Liver (tissue), 10 donors: ENCODE measurements at places on chromosomes 12 and 14. TPM values are rescaled to one million over a fixed set of nuclear protein-coding genes. Genes with fewer than 3 reads are reported as not detected.

Gene HEBP1
- total RNA-seq, result 33.6 TPM

Gene GLIPR1L1
- not detected for total RNA-seq

Gene RNU4-1
- under 0.01 TPM for total RNA-seq

Gene GUCY2C
- not detected for total RNA-seq

Gene AMN
- 2.1 TPM for total RNA-seq

Gene ZBTB25
- total RNA-seq, result 3.2 TPM

Gene BCL2L14
- total RNA-seq, result 2.5 TPM

- peak; percentile 41 for DNase-seq
These were observed 64.8 kb downstream of the WSCD2 start for GRCh38 chr12:108193917-108194316.

- no peak for DNase-seq
These were observed 96.5 kb downstream of the KCNA5 start for GRCh38 chr12:5140190-5140589.

- DNase-seq, result peak; percentile 76
These were observed 725 bp downstream of the CHPT1 start for GRCh38 chr12:101697930-101698799.

GRCh38 chr14:51724650-51725049, 72.9 kb downstream of the FRMD6 start:
- no peak for DNase-seq

DNA sequence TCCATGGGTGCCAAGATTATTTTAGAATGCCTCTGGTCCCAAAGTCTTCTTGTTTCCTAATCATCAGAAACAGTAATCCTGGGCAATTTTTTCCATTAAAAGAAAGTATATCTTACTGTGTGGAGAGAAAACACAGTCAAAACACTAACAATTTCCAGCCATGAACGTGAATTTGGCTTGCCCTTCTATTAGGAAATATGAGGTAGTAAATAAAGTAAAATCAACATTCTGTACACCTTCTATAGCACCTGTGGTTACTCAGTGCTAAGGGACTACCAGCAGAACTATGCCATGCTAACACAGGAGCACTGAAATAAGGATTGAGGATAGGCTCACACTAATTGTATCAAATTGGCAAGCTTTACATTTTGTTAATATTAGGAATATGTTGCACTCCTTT, 60.1 kb downstream of the NTN4 start:
- no peak for DNase-seq

DNA sequence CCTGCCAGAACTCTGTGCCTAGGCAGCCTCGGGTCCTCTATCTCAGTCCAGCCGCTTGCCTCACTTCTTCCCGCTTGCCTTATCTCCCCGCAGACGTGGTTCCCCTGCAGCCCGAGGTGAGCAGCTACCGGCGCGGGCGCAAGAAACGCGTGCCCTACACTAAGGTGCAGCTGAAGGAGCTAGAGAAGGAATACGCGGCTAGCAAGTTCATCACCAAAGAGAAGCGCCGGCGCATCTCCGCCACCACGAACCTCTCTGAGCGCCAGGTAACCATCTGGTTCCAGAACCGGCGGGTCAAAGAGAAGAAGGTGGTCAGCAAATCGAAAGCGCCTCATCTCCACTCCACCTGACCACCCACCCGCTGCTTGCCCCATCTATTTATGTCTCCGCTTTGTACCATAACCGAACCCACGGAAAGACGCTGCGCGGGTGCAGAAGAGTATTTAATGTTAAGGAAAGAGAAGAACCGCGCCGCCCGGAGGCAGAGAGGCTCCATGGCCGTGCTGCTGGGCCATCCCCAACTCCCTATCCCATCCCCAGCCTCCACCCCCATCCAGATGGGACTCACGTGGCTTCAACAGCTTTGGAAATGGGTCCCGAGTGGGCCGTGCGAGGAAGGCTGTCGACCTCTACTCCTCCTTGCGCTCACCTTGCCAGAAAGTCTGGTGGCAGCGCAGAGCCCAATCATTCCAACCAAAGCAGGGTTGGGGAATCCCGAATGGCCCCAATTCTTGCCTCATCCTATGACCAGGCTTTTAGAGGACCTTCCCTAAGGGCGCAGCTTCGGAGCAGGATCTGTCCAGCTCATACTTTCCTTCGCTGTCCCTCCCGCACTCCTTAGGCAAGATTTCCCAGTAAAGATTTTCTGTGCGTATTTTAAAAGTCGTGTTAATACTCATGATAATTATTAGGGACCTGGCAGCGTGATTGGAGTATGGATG, 6.5 kb downstream of the HOXC13 start:
- no peak for DNase-seq

DNA sequence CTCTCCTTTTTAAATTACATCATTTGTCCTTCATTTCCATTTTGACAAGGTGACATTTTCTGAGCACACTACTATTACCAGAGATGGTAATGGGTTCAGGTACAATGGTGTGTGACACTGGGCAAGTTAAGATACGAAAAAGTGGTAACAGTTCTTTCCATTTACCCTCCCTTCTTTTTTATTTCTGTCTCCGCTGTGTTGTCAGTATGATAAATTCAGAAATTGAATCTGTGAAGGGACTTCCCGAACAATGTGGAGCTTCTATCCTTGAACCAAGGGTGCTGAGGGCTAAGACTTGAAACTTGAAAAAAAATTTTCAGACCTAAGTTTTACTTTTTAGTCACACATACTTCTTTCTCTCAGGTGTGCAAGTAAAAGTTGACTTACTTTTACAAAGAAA, 103.7 kb downstream of the ERC1 start:
- DNase-seq, result no peak

- DNase-seq, result no peak
These were observed 19.0 kb downstream of the PRPF40B start for GRCh38 chr12:49642370-49642802.

DNA sequence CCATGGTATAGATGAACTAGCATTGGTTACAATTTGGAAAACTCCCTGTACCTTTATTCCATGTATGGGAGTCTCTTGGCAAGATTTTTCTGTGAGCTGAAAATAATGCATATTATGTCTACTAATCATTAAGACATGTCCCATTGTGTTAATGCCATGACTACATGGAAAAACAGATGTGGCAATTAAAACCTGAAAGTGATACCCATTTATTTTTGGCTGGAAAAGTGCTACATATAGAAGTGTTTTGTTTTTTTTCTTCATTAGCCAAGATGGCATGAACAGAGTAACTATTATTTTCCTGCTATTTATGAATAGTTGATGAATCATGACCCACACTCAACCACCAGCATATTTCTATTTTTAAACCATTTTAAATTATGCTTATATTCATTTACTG, 58.2 kb downstream of the ALG10B start:
- DNase-seq, result no peak

GRCh38 chr12:12872139-12872933, 19.0 kb upstream of the GPRC5A start:
- DNase-seq, result no peak

- DNase-seq, result no peak
These were observed 390 bp downstream of the BRAP start for GRCh38 chr12:111685322-111685810.

GRCh38 chr14:99522457-99522891, 41.3 kb downstream of the CCNK start:
- no peak for DNase-seq

- no peak for DNase-seq
These were observed 56.4 kb upstream of the OAS1 start for GRCh38 chr12:112850383-112850782.

GRCh38 chr12:66836623-66837310, 157.9 kb upstream of the GRIP1 start:
- DNase-seq, result no peak

GRCh38 chr14:68894802-68895703, 84.0 kb downstream of the ACTN1 start:
- no peak for DNase-seq

GRCh38 chr14:49164074-49164473, 422.1 kb downstream of the RPS29 start:
- no peak for DNase-seq

- DNase-seq, result no peak
These were observed 72.2 kb downstream of the PITPNM2 start for GRCh38 chr12:123078531-123079155.

DNA sequence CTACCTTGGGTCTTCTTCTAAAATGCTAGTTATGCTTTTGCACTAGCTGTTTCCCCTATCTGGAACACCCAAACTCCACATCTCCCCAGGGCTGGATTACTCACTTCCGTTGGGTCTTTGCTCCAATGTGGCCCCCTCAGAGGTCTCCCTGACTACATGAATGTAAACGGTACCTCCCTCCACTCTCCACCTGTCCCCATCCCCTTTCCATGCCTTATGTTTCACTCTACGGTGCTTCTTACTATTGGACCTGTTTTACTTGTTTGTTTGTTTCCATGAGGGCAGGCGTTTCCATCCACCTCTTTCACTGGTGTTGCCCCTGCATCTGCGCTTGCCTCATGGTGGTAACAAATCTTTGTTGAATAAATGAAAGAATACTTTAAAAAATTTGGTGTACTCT, 256.4 kb downstream of the SNAPC1 start:
- DNase-seq, result no peak
